ENCODE measurements at places on chromosomes 11 and 22.

DNA sequence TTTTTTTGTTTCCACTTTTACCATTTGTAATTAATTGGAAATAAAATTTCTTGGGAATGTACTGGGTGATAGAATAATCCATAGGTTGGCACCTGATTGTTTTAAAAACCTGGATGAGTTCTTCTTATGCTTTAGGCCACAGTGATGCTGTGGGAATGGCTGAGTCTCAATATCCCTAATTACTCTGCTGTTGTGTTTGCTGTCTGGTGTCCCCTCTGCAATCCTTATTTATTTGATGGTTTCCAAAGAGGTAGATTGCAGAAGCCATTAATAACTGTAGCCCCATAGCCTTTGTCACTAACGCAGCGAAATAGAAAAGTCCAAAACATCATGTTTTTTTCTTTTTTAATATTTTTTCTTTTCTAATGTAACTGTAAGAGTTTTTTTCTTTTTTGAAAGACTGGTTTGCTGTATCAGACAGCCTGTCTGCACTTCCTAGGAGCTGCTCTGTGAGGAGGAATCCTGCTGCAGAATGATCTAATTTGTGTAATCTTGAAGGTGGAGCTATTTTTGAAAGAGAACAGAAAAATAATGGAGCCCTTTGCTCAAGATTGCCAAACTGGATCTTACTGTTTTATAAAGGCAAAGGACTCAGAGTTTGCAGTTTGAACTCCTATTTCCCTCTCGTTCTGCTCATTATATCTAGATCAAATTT, 14.9 kb downstream of the PACS1 start:
- no peak for DNase-seq

- no peak for DNase-seq
These were observed at the start of gene HBB for GRCh38 chr11:5226732-5227310. TSS of gene HBB (minus strand) at chr11:5227071. CDS start at chr11:5227021, 50 bp downstream.

DNA sequence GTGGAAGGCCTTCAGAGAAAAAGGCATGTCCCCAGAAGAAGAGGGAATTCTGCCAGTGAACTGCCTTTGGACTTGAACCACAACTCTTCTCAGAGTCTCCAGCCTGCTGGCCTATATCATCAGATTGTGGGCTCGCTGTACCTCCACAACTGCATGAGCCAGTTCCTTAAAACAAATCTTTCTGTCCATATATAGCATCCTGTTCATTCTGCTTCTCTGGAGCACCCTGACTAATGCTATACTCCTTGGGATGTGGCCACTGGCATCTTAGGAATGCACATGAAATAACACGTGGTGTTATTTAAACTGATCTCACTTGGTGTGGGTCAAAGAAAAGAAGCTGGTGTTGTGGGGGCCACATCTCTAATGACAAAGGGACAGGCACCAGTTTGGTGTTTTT, 58.3 kb upstream of the VSTM5 start:
- DNase-seq: no peak

GRCh38 chr11:15901790-15902189, 454.6 kb downstream of the SOX6 start:
- no peak for DNase-seq

DNA sequence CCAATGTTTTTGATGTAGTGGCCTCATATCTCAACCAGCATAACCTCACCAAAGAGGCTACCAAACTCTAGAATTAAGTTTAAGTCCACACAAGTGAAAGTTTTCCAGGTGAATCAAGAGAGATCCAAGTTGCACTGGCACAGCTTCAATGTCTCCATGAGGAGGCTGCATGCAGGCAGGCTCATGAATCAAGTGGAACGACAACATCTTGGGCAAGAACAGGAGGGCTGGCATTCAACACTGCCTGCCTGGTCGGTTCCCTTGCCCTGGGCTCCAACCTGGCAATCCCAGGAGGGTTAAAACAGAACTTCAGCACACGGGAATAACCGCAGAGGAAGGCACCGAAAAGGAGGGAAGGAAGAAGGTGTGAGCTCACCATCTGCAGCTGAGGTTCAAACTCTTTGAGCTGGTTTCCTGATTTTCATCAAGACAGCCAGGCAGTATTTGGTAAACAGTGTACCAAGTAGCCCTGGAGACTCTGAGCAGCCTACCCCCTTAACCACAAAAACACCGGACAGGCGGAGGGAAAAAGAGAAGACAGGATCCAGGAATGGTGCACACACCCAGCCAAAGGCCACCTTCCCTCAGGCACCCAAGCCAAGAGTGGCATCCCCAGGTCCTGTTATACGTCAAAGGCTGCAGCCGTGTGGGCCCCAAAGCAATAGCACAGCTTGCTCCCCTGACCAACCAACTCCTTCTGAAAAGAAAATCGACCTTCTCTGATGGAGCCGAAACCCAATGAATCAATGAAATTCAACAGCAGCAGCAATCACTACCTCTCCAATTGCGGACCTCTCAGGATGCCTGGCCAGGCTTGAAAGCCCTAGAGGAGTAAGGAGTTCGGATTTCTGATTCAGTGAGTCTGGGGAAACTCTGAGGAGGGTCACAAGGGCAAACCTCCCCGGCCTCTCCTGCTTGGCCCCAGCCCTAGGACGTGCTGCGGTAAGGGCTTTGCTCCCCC, 1.3 kb downstream of the PACSIN2 start:
- DNase-seq: no peak

- no peak for DNase-seq
These were observed 134.0 kb downstream of the FAM76B start for GRCh38 chr11:95655536-95655935.

Data from stimulated activated CD8-positive, alpha-beta memory T cell treated with anti-CD3 and anti-CD28 coated beads, Interleukin-15, amount 100 ng/mL, for 1 hour (primary cell).